ENCODE measurements at places on chromosomes 6 and 20.

DNA sequence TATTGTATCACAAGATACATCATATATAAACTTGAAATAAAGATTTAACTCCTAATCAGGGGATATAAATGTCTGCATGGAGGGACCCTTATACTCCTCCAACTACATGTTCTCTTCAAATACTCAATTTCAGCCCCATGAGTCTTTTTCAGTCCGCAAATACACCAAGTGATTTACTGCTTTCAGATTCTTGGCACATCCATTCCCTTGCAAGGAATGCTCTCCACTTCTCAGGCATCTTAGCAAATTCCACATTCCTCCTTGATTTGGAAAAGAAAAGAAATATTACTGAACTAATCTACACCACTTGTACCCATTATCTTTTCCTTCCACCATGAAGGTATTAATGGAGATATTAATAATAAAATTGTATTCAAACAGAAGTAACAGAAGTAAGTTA, 999.4 kb upstream of the GJE1 start:
- no peak for DNase-seq

DNA sequence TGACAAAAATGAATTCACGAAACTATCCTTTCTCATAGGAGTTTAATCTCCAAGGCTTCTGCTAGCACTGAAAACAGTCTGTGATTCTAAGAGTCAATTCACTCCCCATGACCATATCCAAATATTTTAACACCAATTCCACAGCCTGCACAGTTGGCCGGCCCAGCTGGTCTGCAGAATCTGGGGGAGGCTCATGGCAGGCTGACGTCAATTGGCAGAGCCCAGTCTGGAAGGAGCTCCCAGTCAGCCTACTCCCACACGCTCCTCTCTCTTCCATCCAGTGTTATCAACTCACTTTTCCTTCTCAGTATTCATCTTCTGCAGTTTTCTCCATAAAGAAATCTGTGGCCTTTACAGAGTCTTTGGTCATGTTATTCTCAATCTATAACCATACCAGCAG, 111.0 kb downstream of the TBXT start:
- DNase-seq = no peak

DNA sequence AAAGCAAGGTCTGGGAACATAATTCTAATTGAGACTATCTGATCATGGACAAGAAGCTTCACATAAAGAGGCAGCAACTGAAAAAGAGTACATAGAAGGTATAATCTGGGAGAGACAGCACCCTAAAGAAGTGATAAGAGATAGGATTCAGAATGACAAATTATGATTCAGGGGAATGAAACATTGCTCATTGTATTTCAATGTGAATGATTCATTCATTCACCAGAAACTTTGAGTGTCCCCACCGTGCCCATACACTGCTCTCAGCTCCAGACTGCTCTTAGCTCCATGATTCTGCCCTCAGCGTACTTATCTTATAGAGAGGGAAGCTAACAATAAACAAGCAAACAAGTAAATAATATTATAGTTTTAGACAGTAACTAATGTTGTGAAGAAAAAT, 329.3 kb upstream of the IRAK1BP1 start:
- DNase-seq = no peak

GRCh38 chr6:37702314-37702713, 4.6 kb upstream of the MDGA1 start:
- DNase-seq = no peak

DNA sequence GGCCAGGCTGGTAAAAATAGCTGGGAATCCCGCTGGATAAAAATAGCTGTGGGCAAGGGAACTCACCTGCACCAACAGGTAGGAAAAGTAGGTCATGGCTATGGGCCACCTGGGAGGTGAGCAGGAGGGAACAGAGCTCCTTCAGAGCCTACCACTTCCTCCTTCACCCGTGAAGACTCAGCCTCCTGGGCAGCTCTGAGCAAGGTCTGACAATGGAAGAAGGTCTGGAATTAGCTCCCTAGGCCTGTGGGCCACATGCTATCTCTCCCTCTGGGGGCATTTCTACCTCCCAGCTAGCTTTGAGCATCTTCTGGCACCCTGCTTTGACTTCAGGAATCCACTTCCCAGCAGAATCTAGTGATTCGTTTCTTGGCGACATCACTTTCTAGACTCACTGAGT, 153.9 kb downstream of the MRPL14 start:
- DNase-seq = no peak

- no peak for DNase-seq
Observed at GRCh38 chr6:51814418-51814817, 273.0 kb downstream of the PKHD1 start.

- DNase-seq = no peak
Observed at GRCh38 chr6:27970444-27970843, 13.4 kb downstream of the OR2B6 start.

DNA sequence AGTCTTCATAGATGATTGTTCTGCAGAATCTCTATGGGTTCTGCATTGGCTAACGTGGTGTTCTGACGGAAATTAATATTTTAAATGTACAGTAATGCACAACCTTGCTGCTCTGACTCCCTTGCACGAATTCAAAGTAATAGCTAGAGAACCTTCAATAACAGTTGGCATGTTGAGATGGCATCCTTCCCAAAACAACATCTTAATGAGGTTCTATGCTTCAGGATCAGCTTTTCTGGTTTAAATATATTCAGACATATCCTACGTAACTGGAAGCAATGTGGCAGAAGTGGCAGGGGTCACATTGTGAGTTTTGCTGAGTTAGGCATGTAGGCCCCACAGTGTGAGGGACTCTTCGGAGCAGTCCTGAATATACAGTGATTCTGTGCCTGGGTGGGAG, 25.7 kb downstream of the DSE start:
- no peak for DNase-seq

- DNase-seq = no peak
Observed at GRCh38 chr6:53309901-53310300, 38.8 kb downstream of the ELOVL5 start.

DNA sequence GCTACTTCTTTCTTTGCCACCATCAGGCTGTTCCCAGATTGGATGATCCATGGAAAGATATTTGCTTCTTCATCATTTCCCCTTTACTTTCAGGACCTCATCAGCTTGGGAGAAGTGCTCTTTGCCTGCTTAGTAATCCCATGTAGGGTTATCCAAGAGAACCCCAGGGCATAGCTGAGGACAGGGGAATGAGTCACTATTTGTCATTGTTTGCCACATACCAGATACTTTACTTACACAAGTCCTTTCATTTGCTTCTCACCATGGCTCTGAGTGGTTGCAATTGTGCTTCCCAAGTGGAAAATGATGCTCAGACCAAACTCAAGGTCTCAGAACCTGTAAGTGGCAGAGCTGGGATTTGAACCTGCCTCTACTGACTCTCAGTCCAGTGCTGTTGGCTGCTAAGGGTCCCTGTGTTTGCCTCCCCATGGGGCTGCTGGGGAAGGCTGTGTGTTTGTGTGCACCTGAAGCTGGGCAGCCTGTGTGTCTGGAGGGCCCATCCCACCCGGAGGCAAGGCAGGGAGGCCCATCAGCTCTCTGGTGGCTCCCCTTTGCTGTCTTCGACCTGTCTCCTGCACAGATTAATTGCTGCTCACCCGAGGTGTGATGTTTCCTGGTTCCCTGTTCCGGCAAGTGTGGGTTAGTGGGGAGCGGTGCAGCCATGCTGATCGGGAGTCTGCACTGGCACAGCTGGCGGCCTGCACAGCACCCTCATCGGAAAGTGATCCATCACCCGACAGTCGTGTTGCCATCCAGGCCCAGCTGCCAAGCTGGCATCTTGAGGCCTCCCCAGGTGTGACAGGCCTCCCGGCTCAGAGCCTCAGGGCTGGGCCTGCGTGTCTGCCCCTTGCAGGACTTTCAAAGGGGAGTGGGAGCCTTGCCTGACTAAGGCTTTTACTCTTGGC, 228.8 kb downstream of the DHX35 start:
- DNase-seq = no peak

DNA sequence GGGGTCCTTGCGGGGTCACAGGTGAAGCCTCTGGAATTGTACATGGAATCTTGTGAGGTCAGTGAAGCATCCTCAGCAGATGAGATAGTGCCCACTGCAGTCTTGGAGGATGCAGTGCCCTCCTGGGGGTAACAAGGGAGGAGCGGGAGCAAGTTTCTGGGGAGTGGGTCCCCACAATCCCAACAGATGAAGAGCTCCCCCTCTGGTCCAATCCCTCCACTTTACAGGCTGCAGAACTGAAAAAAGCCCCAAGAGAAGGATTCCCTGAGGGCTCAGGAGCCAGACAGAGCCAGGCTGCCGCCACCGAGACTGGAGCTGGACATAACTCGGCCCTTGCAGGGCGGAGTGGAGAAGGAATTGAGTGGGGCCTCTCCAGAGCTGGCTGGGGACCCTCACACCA, 52.4 kb downstream of the TTI1 start:
- DNase-seq = no peak

All from NCI-H2081 treated with DMSO at 0.1 percent for 48 hours (cell line).